ENCODE measurements at places on chromosomes 4 and X.

GRCh38 chr4:61211781-61212180, 11.7 kb downstream of the ADGRL3 start:
- no peak for DNase-seq

DNA sequence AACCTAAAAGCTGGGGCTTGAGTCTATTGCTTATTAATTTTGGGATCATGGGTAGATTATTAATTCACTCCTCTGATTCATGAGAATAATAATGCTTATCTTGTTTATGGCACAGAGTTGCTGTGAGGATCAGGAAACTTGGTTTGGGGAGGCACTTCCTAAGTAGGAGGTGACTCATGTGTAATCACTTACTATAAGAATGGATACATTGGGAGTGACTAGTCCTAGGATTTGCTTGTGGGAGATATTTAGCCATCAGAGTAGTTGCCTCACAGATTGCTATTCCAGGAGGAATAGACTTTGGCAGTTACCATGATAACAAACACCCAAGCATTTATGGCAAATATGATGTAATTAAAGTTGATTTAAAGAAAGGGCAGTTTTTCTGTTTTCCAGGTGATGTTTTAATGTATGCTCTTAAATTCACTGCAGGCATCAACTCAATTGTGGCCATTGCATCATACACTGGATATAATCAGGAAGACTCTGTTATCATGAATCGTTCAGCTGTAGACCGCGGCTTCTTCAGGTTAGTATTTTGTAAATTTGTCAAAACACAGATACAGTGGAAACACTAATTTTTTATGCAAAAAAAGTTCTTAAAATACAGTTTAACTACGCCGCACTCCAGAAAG, 41.9 kb downstream of the POLR2B start:
- no peak for DNase-seq

DNA sequence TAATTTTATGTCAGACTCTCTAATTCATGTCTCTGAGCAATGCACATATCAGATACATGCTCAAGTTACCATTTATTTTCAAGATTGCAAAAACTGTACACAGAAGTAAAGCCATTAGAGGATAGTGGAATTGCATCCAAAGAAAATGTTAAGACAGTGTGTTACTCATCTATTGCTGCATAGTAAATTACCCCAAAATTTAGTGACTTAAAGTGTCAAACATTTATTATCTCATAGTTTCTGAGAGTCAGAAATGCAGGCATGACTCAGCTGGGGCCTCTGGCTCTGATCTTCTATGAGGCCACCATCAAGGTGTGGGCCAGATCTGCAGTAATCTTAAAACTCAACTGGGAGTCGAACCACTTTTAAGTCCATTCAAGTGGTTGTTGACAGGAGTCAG, 275.2 kb downstream of the QDPR start:
- no peak for DNase-seq

- no peak for DNase-seq
Measured at GRCh38 chrX:6885396-6885795, 262.1 kb upstream of the STS start.

GRCh38 chr4:184409911-184410692, 64.2 kb downstream of the IRF2 start:
- no peak for DNase-seq

DNA sequence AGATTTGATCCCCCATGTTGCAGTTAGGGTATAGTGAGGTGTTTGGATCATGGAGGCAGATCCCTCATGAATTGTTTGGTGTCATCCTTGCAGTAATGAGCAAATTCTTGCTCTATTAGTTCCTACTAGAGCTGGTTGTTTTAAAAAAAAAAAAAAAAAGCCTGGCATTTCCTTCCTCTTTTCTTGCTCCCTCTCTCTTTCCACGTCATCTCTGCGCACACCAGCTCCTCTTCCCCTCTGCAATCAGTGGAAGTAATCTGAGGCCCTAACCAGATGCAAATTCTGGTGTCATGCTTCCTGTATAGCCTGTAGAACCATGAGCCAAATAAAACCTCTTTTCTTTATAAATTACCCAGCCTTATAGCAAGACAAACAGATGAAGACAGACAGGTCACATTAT, 24.5 kb downstream of the WDR17 start:
- DNase-seq = no peak

- DNase-seq = no peak
Measured at GRCh38 chr4:100288161-100288560, 97.9 kb upstream of the DDIT4L start.

DNA sequence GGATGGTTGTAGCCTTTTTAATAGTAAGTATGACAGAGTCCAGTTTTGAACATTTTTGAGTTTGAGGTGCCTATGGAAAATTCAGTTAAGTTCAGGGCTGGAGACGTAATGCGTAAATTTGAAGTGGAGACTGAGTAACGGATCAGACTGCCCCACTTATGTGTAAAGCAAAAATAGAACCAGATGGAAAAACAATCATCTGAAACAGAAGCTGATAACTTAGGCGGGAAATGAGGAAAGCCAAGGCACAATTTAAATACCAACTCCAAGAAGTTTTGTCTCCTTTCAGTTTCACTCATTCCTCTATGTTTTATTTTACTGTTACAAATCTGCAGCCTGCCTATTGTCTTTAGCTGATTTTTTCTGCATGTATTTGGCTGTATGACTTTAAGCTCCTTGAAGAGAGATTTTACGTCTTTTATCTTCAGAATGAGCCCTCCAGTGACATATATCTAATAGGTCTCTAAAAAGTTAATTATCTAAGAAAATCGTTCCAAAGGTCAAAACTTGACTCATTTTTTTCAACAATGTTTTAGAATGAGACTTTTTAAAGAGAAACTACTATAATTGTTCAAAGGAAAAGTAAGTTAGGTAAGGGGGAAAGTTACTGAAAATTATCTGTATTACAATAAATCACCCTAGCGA, 1.1 kb downstream of the SGCB start:
- no peak for DNase-seq

GRCh38 chr4:147616849-147617172, 386 bp upstream of the TMEM184C start:
- DNase-seq = no peak

DNA sequence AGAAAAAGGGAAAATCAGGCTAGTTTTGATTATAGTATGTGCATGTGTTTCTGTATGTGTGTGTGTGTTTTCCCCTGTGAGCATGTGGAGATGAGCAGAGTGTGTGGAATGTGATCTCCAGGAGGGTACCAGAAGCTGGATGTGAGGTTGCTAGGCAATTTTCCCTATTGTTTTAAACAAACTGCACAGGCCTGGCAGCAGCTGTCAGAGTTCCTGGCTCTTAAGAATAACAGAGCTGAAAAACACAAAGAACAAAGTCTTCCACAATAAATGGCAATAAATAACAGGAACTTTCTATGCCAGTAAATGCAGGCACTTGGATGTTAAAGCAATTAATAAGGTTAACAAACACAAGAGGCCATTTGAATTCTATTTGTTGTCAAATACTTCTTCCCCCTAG, 344.6 kb upstream of the CTSO start:
- no peak for DNase-seq

- DNase-seq = no peak
Measured at GRCh38 chr4:57981123-57981522, 870.9 kb upstream of the IGFBP7 start.

GRCh38 chrX:100048156-100048555, 361.9 kb downstream of the PCDH19 start:
- DNase-seq = no peak

- no peak for DNase-seq
Measured at GRCh38 chrX:131763674-131764073, 219.8 kb downstream of the OR13H1 start.

DNA sequence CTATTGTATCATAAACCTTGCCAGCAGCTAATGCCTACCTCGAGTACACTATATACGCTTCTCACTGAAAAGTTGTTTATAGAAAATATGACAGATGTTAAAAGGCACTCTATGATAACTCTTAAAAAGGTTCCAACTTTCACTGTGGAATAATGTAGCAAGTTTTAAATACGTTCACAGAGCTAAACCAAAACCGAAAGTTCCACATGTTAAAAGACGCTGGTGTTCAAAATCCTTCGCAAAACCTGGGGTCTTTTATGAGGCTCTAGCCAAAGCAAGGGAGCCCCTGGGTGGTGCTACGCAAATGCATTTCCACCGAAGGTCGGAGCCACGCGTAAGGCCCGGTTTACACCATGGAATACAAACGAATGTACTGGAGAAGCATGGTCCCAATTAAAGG, 103.7 kb upstream of the TENM3 start:
- no peak for DNase-seq

Measured in posterior cingulate gyrus (tissue), 11 donors.